DND-41 (cell line): ENCODE measurements at places on chromosomes 3 and 15.

- H3K4me1 ChIP-seq = peaks cover 41% of the 10 kb centered on the region
- DNase-seq = no peak
- H3K4me3 ChIP-seq = no peak overlapping the region
These were observed 298.8 kb downstream of the CHST2 start for GRCh38 chr3:143418391-143418790.

GRCh38 chr3:111073218-111073617 is 1.6 kb downstream of the NECTIN3 start:
- peak overlapping the region; percentile 83 for H3K27ac ChIP-seq
- peak overlapping the region; percentile 80 for H3K4me3 ChIP-seq
- H3K36me3 ChIP-seq = peaks cover 3% of the 10 kb centered on the region; the same call in 1 of the 2 replicates
- H3K27me3 ChIP-seq = no peaks in the 10 kb centered on the region

- H3K4me3 ChIP-seq = no peak overlapping the region
- H3K4me1 ChIP-seq = no peaks in the 10 kb centered on the region
- no peaks in the 10 kb centered on the region for H3K36me3 ChIP-seq
- H3K27ac ChIP-seq = no peak overlapping the region
- no peak for DNase-seq
These were observed 10.0 kb downstream of the NT5DC2 start for GRCh38 chr3:52523386-52524257.

GRCh38 chr15:85927931-85928537 is 133.3 kb upstream of the KLHL25 start:
- H3K27ac ChIP-seq = no peak overlapping the region
- H3K4me1 ChIP-seq = no peaks in the 10 kb centered on the region
- no peaks in the 10 kb centered on the region for H3K36me3 ChIP-seq
- no peaks in the 10 kb centered on the region for H3K27me3 ChIP-seq
- H3K4me3 ChIP-seq = no peak overlapping the region

DNA sequence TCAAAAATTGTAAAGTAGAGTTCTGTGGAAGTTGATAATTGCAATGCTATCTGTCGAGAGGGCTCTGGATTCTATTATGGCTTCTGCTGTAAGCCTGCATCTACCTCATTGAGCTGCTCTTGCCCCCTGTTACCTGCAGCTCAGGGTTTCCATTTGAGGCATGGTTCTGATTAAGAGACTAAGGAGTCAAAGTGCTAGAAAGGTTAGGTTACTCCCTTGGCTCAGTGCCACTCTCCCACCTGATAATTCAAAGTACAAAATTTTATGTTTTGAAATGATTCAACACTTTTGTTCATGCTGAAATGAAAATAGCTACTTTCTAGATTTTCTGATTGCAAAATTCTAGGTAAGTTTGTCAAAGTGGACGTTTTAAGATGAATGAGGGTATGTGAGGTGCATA is 220.5 kb upstream of the SATB1 start:
- H3K4me3 ChIP-seq = no peak overlapping the region
- no peak for DNase-seq
- no peaks in the 10 kb centered on the region for H3K27me3 ChIP-seq
- H3K27ac ChIP-seq = no peak overlapping the region
- H3K36me3 ChIP-seq = no peaks in the 10 kb centered on the region
